ENCODE measurements at places on chromosomes 1 and 21.

GRCh38 chr1:33140153-33141149 is 41.4 kb downstream of the TRIM62 start:
- DNase-seq, result no peak

DNA sequence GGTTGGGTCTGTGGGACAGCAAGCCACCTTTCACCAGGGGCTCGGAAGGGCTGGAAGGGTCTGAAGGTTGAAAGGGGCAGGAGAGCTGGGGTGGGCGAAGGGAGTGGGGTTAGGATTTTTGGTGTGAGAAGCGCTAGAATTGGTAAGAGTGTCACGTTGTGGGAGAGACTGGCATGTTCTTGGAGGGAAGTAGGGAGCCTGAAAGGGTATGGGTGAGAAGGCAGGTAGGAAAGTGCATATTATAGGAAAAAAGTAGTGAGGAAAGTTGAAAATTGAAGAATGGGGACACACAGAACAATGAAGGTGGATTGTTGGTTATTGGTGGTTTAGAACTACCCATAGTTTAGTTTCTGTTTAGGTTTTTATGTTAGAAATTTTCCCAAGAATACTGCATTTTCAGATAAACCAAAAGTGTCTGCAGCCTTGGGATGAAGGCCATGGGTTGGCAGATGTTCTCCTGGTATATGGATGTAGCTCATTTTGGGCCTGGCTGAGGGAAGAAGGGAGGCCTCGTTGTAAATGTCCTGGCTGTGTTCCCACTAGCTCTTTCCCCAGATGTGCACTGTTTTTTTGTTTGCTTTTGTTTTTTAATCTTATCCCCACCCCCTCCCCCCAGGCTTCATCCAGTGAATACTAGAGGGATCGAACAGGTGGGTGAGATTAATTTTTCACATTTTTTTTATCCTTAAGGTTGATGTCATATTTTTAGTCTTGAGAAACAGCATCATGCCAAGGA is 1.2 kb downstream of the LRRC42 start:
- no peak for DNase-seq

- DNase-seq, result no peak
These were observed 361.0 kb downstream of the ADGRL2 start for GRCh38 chr1:82161700-82162141.

DNA sequence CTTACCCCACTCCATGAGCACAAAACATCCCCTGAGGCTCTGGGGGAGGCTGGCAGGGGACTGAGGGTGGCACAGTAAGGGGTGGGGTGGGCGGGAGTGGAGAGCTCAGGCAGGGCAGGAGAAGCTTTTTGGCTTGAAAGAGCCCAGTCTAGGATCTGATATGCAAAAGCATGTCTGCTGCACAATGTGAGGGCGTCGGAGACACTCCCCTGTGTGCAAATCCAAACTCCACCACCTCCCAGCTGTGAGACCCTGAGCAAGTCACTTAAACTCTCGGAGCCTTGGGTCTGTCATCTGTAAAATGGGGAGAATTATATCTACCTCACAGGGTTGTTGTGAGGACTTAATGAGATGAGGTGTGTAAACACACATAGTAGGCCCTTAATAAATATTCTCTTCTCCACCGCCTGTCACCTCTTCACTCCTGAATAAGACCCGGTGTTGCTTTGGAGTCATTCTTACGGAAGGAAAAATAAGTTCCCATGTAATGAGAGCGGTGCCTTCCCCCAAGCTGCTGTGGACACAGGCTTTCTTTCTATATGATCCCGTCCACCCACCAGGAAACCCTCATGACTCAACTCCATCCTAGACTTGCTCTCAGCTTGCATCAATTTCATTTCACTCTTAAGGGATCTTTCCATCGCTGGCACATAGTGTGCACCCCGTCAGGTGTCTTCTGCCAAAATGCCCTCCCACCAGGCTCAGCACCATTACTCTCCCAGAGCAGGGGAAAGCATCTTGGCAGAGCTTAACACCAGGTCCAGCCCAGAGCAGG is 12.5 kb downstream of the KCNN3 start:
- DNase-seq, result no peak

DNA sequence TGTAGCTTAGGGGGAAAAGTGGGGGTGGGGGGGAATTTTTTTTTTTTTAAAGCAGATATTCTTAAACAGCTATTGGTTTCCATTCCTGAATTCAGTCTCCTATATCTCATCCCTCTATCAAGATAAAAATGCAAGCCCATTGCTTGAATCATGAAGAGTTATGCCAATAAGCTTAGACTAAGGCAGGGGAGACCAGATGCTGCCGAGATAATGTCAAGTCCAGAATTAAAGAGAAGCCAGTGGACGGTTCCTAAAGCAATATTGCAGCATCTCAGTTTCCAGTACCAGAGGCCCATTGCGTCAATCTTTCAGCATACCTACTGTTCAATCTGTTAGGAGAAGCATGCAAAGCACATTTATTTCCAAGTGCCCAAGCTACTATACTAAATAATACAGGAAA is 309.4 kb downstream of the BARHL2 start:
- DNase-seq, result no peak

- DNase-seq, result no peak
These were observed 145.6 kb downstream of the FMN2 start for GRCh38 chr1:240237305-240237721.

DNA sequence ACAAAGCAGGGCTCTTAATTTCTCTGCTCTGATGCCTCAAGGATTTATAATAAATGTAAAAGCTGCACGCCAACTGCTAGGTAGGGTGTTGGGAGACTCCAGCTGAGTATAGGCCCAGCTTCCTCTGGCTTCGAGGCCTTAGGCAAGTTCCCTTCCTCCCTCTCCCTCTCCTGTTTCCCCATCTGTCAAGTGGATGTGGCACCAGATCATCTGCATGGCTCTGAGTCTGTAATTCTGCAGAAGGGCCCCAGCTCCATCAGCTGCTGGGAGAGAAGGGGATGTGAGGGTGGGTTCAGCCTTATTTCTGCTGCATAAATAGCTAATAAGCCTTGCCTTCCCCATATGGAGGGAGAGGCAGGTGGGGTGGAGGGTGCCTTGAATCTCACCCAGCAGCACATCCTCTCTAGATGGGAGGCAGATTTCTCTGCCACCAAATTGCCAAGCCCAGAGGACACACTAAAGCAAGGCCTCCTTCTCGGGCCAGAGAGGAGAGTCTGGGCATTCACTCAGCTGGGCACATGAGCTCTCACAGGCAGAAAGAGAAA is 3.8 kb downstream of the TRIM62 start:
- DNase-seq, result no peak

GRCh38 chr1:161772397-161772796 is 6.3 kb downstream of the ATF6 start:
- no peak for DNase-seq

DNA sequence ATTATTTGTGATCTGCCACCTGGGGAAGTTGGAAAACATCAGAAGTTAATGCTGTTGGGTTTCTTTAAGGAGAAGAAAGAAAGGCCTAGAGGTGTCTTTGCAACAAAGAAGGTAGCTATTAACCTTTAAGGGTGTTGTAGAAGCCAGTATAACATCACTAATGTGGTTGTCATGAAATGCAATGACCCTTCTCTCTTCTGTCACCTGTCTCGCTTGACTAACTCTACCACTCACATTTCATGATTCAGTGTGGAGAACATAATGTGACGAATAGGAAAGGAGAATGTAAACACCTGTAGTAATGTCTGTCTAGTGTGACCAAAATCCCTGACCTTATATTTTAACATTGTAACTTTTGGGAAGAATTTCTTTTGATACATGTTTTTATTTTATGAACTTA is 211.7 kb upstream of the UBE2U start:
- DNase-seq, result no peak

- no peak for DNase-seq
These were observed 8.7 kb upstream of the LRRC71 start for GRCh38 chr1:156911577-156912298.

GRCh38 chr1:236161230-236161629 is 18.9 kb downstream of the GPR137B start:
- DNase-seq, result no peak

DNA sequence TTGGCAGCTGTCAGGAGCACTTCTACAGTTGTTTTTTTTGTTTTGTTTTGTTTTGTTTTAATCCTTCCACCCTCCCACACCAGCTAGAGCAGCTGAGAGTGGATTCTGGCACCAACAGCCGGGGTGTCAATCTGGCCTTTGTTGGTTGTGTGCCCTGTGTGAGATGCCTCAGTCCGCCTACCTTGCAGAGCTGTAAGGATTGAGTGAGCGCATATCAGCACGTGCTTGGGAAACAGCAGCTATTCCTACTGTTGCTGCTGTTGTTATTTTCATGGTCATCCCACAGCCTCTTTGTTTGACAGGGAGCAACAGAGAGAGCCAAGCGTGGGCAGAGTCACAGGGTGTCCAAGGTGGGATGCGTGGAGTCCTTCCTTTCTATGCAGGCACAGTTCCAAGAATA is 50.4 kb downstream of the PGBD5 start:
- no peak for DNase-seq
